Kidney (tissue), 22 donors: ENCODE measurements at places on chromosomes 3 and 15. TPM values are rescaled to one million over a fixed set of nuclear protein-coding genes. Genes with fewer than 3 reads are reported as not detected.

The RAB6B gene
- polyA plus RNA-seq, result 6.6 TPM

DNA sequence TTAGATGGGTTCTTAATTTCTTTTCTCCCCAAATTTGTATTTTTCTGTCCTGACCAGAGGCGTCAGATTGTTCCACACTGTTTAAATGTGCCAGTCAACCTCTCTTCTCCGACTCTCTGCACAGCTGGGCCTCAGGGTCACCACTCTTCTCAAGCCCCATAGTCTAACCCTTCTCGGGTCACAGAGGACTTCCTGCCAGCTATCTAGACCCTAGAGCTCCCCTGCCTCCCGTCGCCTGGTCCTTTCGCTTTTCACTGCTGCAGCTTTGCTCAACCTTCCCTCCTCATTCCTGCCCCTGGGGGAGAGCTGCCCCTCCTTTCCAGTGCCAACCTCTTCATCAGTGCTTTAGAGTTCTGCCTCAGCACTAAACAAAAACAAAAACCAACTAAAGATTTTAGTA, 151.7 kb downstream of the ATG7 start:
- DNase-seq, result no peak

The UROC1 gene
- polyA plus RNA-seq, result not detected

DNA sequence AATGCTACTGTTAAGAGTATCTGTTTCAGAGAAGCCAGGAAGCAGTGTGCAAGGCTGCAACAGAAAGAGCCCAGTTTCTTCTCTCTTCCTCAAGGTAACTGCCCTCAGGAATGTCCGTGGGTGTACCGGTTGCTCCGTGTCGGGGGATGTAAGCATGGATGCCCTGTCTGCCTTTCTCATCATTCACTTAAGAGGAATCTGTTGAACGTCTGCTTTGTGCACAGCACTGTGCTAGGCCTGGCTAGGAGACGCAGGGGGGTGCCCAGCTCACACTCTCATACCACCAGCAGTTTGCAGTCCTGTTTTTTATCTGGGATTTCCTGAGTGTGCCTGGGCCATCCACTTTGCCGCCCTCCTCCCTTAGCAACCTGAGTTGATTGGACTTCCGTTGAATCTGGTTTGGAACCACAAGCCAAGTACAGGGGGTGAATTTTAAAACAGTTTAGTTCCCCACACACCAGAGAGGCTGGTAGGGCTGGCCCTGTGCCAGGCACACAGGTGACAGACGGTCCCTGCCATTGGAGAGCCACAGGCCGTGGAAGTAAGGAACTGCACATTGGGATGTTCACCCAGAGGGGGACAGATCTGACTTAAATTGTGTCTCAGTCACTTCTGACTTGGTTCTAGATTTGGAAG, 11.2 kb downstream of the BOC start:
- DNase-seq, result no peak

GRCh38 chr3:47579875-47580274, 1.2 kb upstream of the CSPG5 start:
- DNase-seq, result no peak

- no peak for DNase-seq
These were observed 950 bp downstream of the ANKDD1A start for GRCh38 chr15:64912379-64913325.

The EBLN2 gene
- 0.24 TPM for polyA plus RNA-seq

The SENP7 gene
- 5.4 TPM for polyA plus RNA-seq

DNA sequence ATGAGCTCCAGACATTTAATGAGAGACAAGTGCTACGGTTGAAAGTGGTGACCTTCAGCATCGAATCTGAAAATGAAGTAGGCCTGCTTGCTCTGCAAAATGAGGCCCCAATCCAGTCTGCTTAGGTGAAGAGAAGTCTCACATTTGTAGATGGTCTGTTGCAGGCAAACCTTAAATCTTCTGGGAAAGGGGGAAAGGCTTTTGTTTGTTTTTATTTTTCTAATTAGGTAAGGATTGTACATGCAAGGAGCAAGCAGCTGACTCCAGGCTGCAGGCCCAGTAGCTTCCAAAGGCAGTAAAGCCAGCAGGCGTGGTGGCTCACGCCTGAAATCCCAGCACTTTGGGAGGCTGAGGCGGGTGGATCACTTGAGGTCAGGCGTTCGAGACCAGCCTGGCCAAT, 74.3 kb downstream of the HMG20A start:
- no peak for DNase-seq

GRCh38 chr3:187061748-187062147, 77.5 kb downstream of the RPL39L start:
- DNase-seq, result no peak

The TMEM212 gene
- polyA plus RNA-seq, result not detected

The NSMCE3 gene
- polyA plus RNA-seq, result 6.5 TPM

DNA sequence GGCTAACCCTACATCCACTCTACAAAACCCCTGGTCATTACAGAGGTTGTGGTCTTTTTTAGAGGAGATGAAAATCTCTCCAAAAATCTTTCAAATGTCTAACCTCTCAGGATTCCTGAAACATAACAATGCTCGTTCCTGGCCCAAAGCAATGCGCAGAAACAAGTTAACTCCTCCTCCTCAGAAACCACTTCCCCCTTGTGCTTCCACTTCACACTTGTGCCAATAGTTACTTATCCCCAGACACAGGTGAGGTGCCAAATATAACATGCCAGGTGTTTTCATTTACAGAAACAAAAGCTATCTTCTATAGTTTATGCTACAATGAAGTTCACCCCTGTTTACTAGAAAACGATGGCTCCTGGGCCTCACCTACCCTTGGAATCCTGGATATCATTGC, 6.2 kb downstream of the NDUFAF1 start:
- no peak for DNase-seq

GRCh38 chr3:8343058-8343457, 158.6 kb upstream of the LMCD1 start:
- no peak for DNase-seq

The RBP2 gene
- polyA plus RNA-seq, result 13.5 TPM

DNA sequence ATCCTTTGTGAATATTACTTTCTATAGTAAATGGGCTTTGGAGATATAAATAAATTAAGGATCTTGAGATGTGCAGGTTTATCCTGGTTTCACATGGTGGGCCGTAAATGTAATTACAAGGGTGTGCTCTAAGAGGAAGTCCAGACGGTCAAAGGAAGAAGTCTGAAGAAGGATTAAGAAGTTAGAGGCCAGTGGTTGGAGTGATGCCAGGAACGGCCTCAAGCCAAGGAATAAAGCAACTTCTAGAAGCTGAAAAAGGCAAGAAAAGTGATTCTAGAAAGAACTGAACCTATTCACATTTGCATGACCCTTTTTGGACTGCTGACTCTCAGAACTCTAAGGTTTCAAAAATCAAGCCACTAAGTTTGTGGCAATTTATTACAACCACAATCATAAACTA, 981.3 kb upstream of the ALCAM start:
- no peak for DNase-seq

The FBXL2 gene
- 10.8 TPM for polyA plus RNA-seq

- no peak for DNase-seq
These were observed 4.9 kb downstream of the MAN2A2 start for GRCh38 chr15:90907838-90908507.

The ADPRH gene
- polyA plus RNA-seq, result 5.2 TPM

The CLDN1 gene
- 6.2 TPM for polyA plus RNA-seq

The C3orf20 gene
- polyA plus RNA-seq, result not detected

- DNase-seq, result no peak
These were observed 12.1 kb downstream of the LACTB start for GRCh38 chr15:63133786-63134185.
